Activated gamma-delta T cell (primary cell): ENCODE measurements at places on chromosomes 5 and 9.

GRCh38 chr9:126417043-126417442 lies 90.4 kb downstream of the MVB12B start:
- no peak for DNase-seq

DNA sequence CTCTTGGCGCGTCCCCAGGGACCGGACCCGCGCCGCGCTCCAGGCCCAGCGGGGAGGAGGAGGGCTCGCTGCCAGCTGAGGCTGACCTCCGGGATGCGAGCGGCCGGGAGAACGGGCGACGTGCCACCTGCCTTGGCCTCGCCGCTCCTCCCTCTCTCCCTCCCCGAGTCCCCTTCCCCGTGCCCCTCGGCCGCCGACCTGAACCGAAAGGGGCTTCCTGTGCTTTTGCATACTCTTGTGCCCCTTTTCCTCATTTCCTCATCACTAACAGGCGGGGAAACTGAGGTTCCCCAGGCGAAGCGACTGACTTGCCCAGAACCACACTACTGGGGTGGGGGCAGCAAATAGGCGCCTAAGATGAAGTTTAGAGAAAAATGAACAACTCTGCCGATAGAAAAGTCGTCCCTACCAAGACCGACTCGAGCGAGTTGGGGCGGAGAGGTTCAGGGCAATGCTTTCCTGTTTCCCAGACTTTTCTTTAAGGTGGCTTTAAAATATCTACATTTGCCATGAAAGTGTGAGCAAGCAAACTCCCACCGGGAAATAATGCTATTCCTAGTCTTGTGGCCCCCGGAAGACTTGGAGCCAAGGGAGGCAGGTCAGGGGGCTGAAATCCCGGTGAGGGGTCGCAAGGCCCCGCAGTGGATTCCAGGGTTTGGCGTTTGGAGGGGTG lies 580 bp upstream of the DUSP1 start:
- no peak for DNase-seq

- no peak for DNase-seq
Measured at GRCh38 chr5:19676895-19677294, 311.1 kb downstream of the CDH18 start.

GRCh38 chr5:52710310-52710971 lies 77.3 kb upstream of the ITGA1 start:
- no peak for DNase-seq

- DNase-seq = no peak
Measured at GRCh38 chr9:129910628-129911567, 75.6 kb downstream of the USP20 start.

GRCh38 chr5:177067503-177067902 lies 19.2 kb upstream of the FGFR4 start:
- no peak for DNase-seq

DNA sequence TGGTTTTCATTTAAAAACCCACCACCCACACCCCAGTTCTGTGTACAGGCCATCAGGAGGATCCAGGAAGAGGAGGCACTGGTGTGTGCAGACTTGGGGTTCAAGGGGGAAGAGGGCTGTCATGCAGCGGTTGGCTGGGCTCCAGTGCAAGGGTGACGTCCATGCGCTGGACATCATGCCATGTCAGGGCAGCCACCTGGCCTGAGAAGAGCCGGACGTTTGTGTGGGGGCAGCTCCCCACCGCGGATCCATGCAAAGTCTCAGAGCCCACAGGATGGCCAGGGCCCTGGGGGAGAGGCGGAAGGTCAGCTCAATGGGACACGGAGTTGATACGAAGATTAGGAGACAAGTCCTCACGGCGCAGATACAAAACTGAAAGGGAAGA lies 11.1 kb downstream of the BRD9 start:
- no peak for DNase-seq
